Gastrocnemius medialis (tissue), 4 donors: ENCODE measurements at places on chromosomes 2 and 18.

DNA sequence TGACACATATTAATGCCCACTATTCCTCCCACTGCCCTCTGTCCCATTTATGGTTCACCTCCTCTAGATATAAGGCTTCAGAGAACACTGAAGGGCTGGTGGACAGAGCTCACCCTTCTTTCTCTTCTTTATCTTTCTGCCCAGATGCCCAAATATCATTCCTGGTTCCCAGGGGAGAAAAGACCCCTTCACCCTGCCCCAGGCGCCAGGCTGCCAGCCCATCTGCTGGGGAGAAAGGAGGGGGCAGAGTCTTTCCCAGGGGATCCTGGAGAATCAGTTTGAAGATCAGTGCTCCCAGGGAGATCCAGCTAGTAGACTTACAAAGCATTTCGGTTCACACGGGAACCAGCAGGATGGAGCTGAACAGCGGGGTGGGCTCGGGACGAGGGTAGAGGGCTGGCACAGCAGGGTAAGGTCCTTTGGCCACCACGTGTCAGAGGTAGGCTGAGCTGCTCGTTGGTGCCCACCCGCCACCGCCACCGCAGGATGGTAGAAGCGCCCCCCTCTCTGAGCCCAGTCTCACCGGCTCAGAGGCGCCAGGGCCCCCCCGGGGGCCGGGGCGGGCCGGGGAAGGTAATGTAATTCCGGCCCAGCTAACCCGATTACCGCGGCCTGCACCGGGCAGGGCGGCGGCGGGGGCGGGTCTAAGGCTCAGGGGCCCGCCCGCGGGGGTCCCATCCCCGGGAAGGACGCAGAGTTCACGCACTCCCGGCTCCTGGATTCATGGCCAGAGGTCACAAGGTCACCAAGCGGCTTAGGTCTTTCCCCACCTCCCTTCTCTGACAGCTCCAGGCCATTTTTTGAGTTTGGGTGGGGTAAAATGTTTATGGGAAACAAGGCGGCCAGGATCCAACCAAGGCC, 1.3 kb upstream of the TLX2 start:
- no peak for DNase-seq

- no peak for DNase-seq
Observed at GRCh38 chr2:215428060-215428910, 7.6 kb downstream of the FN1 start.

DNA sequence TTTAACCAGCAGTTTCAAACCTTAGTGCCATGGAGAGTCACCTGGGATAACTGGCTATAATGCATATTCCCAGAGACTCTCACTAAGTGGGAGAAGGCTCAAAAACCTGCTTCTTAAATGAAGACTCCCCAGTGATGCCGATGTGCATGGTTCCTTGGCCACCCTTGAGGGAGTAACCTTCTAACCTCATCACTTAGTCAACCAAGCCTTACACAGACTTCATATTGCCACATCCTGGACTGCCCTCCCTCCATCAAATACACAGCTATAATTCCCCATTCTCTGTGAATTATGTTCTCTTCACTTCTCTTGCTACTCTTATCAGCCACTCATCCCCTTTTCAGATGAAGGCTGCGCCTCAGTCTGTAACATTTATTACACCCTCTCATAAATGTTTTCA, 462.9 kb upstream of the RGPD4 start:
- DNase-seq, result no peak

DNA sequence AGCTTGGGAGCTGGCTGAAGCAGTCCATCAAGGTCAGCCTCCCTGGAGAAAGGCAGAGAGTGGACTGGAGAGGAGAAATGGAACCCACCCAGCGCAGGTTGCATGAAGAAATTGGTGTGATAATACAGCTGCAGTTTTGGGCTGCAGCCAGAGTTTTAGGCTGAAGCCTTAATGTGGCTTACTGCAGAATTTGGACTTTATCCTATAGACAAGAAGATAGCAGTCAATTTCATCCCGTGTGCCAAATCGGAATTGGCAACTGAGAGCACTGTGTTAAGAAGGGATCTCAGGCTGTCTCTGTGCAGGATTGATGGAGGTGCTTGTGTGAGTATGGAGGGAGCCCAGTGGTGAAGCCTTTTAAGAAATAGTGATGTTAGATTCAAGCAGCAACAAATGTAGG, 7.5 kb downstream of the SGPP2 start:
- no peak for DNase-seq

- DNase-seq, result peak; percentile 97
Observed at GRCh38 chr2:238143239-238143951, 4.9 kb downstream of the KLHL30 start.

DNA sequence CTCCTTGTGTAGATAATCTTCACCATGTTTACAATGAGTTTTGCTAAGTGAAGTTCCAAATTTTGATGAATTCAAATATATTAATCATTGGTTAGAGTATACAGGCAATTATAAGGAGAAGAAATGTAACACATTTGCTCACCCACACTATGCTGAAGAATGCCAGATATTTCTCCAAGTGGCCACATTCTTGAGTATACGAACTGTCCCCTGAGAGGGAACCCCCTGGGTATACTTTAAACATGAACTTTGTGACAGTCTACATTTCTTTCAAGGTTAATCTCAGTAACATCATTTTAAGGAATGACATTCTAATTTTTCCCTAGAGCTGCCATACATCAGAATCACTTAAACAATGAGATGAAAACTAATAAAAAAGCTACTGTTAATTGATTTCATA, 39.8 kb upstream of the CDKL4 start:
- DNase-seq, result no peak

DNA sequence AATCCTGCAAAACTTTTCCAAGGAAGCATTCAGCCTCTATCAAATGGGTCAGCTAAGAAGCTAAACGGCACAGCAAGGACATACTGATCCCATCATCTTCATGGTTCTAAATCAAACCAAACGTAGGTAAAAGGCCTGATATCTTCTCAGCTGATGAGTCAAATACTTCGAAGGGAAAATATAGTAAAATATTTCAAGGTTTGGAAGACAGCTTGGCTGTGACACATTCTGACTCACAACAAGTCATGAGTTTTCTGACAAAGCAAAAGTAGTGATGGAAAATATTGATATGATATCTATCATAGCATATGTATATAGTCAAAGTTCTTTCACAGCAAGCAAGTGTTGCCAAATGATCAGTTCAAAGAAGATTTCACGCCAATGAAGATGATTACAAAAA, 31.5 kb downstream of the DOCK10 start:
- DNase-seq, result no peak

GRCh38 chr2:206361407-206362045, 81.8 kb upstream of the ADAM23 start:
- no peak for DNase-seq

- no peak for DNase-seq
Observed at GRCh38 chr18:13353084-13353823, 134.7 kb downstream of the LDLRAD4 start.

DNA sequence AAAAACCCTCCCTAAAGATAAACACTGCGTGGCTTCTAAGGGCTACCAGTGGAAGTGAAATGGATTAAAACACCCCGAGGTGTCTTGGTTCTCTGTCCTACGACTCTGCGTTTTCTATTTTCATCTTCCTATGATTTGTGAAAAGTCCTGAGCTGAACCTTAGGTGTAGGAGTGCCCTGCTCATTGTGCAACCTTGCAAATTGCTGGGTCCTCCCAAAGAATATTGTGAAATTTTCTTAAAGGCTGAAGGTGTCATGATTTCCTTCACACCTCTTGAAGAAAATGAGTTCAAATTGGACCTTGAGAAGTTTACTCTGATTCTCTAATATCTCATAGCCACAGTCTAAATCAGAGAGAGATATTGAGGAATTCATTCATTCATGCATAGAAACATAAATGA, 1.8 kb upstream of the SLC19A3 start:
- no peak for DNase-seq

DNA sequence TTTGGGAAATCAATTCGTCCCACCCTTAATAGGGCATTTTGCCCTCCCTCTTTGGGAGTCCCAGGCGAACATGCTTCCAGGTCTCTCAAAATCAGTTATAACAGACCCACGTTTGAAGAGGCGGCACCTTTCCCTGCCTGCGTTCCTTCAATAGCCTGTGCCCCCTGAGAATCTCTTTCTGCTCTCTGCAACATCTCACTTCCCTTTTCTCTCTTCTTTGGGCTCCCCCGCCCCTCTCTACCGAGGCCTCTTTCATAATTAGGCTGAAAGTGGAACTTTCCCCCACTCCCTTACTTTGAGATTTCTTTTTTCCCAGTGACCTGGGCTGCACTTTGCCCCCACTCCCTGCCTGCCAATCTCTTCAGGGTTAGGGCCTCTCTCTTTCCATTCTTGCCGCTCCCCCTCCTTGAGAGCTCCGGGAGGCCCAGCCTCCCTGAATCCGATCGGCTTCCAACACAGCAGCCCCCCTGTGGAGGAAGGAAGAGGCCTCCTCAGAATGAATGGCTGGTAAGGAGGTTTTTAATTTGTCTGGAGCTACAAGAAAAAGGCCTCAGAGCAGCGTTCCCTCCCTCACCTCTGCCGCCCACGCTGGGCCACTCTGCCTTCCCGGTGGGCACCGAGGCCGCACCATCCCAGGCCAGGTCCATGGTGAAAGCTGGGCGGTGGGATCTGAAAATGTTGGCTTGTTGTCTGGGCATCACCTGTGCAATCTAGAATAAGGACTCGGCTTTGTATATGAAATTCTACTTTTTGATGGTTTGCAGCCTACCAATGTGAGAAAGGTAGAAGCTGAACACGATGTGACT, 162.6 kb upstream of the SIX3 start:
- no peak for DNase-seq

DNA sequence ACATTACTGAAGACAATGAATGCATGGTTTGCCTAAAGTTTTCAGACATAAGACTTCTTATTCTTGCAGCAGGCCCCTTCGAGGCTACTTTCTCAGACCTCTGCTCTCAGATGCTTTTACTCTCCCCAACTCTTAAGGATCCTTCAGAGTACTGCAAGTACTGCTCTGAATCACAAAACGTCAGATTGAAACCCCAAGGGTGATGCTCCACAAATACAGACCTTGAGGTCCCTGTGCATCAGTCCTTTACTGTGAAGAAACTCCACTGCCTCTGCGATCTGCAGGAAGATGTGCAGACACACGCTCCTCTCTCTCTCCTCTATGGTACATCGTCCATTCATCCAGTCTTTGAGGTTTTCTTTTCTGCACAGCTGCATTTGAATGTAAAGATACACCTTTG, 52.8 kb downstream of the EIF2AK3 start:
- no peak for DNase-seq

GRCh38 chr2:61938511-61938910, 33.0 kb downstream of the COMMD1 start:
- no peak for DNase-seq

GRCh38 chr2:162000431-162000830, 73.6 kb downstream of the DPP4 start:
- DNase-seq, result no peak

DNA sequence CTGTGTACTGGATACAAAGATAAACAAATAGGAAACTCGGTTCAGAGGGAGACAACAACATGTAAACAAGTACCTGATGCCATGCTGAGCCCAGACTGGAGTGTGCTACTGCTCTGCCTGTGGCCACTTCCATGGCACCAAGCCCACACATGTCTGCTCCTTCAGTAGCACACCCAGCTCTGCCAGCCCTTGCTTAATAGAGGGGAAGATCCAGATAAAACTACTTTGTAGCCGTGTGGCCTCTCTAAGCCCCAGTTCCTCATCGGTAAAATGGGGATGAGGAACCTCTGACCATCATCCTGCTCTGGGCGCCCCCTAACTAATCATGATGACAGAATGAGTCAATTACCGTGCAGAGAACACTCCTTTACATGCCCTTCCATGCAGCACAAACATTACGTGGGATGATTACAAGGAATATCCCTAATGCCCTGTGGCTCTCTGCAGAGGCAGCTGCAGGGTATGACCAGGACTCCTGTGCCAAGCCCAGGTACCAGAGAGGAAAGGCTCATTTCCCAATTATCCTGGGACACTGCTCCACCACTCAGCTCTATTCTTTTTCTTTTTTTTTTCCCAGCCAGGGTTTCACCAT, 34.9 kb downstream of the DNMT3A start:
- DNase-seq, result peak; percentile 84

DNA sequence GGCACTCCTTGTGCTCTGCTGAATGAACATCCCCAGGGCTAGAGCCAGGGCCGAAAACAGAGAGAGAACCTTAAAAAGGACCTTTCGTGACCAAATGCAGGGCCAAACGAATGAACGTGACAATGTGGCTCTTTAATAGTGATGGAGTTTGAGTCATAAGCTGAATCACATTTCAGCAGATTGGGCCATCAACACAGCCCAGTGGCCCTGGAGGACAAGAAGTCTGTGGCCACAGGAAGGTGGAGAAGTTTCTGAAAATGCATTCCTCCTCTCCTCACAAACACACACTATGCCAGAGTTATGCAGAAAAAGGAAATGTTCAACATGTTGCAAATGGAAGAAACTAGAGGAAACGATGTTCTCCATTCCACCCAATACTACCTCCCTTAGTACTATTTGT, 415.8 kb downstream of the HRH4 start:
- no peak for DNase-seq

- no peak for DNase-seq
Observed at GRCh38 chr2:17299891-17300540, 218.2 kb downstream of the RAD51AP2 start.

DNA sequence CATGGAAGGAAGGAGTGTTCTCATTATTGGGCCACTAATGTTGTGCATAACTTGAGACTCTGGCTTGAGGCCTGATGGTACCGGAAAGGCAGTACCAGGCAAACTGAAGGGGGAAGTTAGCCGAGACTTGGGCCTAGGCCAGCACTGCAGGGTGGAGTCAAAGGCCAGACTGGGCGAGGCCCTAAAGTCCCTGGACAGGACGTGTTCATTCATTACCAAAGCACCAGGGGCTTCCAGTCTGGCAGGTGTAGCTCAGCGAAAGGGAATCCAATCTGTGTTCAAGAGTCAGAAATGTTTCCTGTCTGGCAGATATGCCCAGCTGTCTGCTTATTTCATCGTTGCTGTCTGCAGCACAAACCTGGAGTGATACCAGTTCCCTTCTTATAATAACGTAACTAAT, 4.7 kb upstream of the ITSN2 start:
- DNase-seq, result peak; percentile 83

- no peak for DNase-seq
Observed at GRCh38 chr18:61360404-61361383, 27.5 kb downstream of the CDH20 start.

- no peak for DNase-seq
Observed at GRCh38 chr2:149018981-149019380, 19.5 kb upstream of the LYPD6B start.

- DNase-seq, result no peak
Observed at GRCh38 chr2:216603010-216603883, 30.0 kb upstream of the IGFBP2 start.

- no peak for DNase-seq
Observed at GRCh38 chr2:199677881-199678280, 173.1 kb downstream of the FTCDNL1 start.

DNA sequence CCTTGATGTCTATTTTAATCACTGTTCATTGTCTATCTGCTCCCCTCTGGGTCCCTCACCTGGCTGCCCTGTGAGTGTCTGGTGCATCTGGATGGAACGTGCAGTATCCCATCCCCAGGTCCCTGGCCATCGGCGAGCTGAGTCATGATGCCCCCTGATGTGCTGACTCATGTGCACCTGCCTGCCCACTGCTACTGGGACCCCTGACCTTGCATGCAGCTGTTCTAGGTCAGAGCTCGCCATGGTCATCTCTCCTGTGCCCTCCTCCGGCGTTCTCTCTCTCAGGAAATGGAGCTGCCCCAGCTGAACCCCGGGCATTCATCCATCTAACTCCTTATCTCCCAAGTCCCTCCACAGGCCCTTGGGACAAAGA, 516.2 kb upstream of the HS6ST1 start:
- DNase-seq, result no peak

- no peak for DNase-seq
Observed at GRCh38 chr2:56316011-56316410, 132.2 kb downstream of the CCDC85A start.
